Activated CD4-positive, alpha-beta T cell treated with anti-CD3 and anti-CD28 coated beads, Interleukin-2, amount 10 ng/mL, durations not matched to agents 7 days and 5 days (primary cell): ENCODE measurements at places on chromosomes 12 and 14.

- DNase-seq = no peak
Observed at GRCh38 chr12:47982311-47982710, 18.9 kb downstream of the TMEM106C start.

DNA sequence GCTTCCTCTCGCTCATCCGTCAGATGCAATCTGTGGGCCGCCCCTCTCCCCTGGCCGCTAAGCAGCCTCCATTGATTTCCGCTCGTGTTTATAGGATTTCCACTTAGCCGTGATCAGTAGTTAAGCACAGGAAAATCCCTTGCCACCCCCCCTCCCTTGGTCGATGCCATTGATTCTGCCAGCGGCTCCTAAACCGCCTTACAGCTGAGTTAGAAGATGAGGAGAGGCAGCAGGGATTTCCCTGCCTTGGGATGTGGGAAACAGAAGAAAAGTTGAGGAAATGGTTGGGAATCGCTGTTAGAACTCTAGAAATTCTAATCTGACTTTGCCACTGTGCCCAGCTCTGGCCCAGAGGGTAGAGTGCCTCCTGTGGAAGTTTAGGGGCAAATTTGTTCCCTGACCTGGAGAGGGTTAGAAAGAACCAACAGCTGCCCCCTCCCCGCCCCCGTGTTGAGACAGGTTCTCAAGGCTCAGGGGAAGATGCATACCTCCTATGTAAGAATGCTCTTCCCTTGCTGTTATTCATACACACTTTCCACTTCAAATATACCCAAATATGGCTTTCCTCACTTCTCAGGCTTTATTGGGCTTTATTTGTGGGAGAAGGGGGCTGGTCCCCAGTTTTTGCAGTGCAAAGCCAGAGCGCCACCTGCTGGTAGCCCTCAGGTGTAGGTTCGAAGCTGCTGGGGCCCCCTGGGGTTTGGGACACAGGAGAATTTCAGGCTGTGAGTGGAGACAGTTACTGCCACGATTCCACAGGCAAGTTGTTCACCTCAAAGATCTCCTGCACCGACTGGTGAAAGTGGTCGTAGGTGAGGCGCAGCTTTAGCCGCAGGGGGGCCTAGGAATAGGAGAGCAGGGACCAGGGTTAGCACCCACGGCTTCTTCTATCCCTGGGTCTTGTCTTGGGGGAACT, 3.2 kb downstream of the THTPA start:
- DNase-seq = peak; percentile 75

DNA sequence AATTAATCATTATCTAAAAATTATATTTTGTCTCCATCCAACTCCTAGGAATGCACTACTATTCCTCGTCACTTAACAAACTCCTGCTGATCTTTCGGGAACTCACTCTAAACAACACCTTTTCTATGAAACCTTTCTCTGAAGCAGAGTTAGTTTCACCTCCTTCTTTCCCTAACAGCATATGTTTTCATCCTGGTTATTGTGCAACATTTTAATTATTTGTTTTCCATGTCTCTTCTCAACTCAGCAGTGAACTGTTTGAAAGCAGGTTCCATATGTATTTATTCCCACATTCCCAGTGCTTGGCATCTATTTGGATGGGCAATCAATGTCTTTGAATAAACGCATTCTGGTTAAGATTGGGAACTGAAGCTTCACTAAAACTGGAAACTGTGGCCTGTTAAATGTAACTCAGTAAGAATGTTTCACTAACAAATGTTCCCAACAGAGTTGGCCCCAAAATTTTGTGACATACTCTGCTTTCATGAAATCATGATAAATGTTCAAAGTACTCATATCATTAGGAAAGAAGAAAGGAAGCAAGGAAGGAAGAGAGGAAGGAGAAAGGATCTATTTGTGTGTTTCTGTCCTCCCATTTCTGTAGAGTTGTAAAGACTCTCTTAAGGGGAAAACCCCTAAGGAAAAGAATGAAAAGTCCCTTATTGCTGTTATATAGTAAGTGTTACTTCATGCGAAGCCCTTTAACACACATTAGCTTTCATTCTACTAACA, 13.9 kb upstream of the LGR5 start:
- no peak for DNase-seq

DNA sequence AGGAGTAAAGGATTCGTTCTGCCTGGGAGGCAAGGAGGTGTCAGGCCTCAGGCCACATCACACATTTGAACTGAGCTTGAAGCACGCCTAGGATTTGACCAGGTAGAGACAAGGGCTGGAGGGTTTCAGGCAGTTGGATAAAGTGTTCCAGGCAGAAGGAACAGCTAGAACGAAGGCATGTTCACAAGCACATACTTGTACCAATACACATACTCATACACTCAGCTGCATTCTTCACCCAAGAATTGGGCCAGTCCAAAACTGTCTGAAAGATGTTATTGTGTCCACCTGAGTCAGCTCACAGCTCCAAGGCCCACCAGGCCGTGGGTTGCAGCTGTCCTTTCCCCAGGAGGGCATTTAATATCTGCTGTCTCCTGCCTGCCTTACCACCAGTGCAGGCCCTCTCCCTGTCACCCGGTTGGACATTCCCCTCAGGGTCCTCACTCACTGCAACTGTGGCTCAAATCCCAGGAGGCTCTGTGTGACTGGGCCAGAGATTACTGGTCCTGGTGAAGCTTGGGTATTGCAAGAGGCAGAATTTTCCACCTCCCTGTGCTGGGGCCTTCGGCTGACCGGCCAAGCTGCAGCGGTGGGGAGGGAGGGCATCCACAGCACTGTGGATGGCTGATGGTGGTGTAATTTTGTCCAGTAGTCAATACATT, 12.8 kb upstream of the AQP2 start:
- no peak for DNase-seq

GRCh38 chr14:97361958-97362357, 564.8 kb downstream of the VRK1 start:
- no peak for DNase-seq
